ENCODE measurements at places on chromosomes 6 and 20.

GRCh38 chr6:52788478-52788877 lies 15.1 kb downstream of the GSTA1 start:
- no peak for DNase-seq

DNA sequence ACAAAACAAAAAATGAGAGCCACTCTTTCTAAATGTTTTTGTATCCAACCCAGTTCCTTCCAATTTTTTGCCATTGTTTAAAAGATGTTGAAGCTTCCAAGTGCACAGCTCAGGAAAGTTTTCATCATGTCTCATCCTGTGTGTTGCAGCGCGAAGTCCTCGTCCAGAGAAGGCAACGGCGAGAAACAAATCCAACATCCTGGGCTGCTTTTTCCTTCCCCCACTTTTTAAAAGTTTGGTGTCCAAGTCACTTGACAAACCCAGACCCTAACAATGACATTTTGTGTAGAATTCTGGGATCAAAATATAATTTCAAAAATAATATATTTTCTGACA lies 92.3 kb downstream of the ANKRD60 start:
- DNase-seq, result no peak

- no peak for DNase-seq
These were observed 145.8 kb downstream of the LCA5 start for GRCh38 chr6:79391480-79391879.

- DNase-seq, result no peak
These were observed 291.2 kb upstream of the HS3ST5 start for GRCh38 chr6:114634016-114634415.

- DNase-seq, result no peak
These were observed 40.8 kb upstream of the GFOD1 start for GRCh38 chr6:13528232-13528631.

- DNase-seq, result no peak
These were observed 749 bp downstream of the FRK start for GRCh38 chr6:116059713-116060571.

GRCh38 chr6:38755207-38755606 lies 40.1 kb downstream of the DNAH8 start:
- no peak for DNase-seq

DNA sequence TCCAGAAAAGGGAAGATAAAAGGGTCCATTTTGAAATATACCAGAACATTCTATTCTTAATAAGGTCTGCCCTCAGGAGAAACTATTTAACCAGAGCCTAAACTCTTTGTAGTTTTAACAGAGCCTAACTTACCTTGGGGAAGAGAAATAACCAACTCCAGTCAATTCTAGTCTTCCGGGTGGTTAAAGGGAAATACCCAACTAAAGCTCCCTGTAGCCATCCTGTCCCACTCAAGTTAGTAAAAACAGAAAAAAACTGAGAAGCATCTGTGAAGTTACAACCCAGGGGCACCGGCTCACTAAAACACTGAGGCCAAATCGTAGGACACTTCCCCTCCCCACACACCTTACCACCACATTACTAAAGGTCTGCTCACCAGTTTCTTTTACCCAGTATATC lies 23.7 kb downstream of the CEP85L start:
- DNase-seq, result no peak

GRCh38 chr20:8305449-8305978 lies 173.4 kb downstream of the PLCB1 start:
- DNase-seq, result peak; percentile 19

- no peak for DNase-seq
These were observed 2.4 kb upstream of the CCR6 start for GRCh38 chr6:167120583-167120903.

- DNase-seq, result no peak
These were observed 124.9 kb upstream of the NRN1 start for GRCh38 chr6:6131492-6132109.

- no peak for DNase-seq
These were observed 64.5 kb upstream of the HIVEP1 start for GRCh38 chr6:11947575-11947974.

GRCh38 chr6:17299750-17300149 lies 18.6 kb downstream of the RBM24 start:
- DNase-seq, result no peak

DNA sequence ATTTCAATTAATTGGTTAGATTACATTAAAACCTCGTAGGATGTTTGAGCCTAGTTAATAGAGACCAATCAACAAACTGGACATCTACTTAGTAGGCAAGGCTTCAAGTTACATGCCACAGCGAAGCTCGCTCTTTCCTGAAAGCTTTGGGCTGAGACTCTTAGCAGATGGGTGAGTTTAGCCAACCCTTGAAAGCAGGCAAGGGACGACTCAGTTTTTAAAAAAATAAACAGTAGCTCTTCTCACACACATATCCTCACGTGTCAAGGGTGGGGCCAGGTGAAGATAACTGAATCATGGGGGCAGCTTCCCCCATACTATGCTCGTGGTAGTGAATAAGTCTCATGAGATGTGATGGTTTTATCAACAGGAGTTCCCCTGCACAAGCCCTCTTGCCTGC lies 775 bp downstream of the MTFR2 start:
- DNase-seq, result no peak

DNA sequence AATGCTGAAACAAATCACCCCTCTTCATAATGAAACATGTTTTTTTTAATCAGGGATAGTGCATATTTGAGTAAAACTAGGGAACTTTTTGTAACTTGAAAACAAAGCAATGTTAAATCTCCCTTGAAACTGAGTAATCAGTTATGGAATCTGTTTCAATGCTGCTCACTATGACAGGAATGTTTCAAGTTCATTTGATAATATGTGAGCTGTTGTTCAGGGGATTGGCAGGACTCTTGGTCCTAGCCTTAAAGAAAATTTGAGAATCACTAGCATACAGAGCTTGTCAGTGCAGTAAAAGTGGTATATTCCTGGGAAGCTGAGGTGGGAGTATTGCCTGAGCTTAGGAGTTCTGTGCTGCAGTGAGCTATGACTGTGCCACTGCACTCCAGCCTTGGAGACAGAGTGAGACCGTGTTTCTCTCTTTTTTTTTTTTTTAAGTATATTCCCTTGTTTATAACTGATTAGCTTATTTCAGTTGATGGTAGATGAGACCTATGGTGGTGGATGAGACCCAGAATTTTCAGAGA lies 21.6 kb upstream of the CALHM6 start:
- DNase-seq, result no peak

DNA sequence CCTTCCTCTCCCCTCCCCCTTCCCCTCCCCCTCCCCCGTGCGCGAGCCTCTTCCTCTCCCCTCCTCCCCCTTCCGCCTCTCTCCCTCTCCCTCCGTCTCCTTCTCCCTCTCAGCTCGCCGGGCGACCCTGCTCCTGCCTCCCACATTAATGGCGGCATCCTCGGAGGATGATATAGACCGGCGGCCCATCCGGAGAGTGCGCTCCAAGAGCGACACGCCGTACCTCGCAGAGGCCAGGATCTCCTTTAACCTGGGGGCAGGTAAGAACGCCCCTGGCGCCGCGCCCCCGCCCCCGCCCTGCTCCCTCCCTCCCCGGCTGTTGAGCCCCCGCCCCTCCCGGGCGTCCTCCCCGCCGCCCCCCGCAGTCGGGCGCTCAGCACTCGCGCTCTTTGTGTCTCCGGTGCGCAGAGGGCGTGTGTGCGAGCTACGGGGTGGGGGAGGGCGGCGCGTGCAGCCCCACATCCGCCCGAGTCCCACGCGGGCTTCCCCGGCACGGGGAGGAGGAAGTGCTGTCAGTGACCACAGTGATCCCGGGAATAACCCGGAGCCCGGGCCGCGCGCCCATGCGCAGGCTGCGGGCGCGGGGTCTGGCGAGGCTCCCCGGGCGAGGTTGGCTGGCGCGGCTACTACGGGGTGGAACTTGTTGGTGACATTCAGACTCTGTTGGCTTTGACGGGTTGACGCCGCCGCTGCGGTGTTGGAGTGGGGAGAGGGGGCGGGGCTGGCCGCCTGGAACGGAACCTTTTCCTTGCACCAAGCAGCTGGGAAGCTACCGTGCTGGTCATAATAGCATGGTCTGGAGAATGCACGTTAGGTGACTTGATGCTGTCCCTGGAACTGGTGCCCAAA lies 33.2 kb downstream of the PHACTR1 start:
- peak; percentile 4 for DNase-seq

DNA sequence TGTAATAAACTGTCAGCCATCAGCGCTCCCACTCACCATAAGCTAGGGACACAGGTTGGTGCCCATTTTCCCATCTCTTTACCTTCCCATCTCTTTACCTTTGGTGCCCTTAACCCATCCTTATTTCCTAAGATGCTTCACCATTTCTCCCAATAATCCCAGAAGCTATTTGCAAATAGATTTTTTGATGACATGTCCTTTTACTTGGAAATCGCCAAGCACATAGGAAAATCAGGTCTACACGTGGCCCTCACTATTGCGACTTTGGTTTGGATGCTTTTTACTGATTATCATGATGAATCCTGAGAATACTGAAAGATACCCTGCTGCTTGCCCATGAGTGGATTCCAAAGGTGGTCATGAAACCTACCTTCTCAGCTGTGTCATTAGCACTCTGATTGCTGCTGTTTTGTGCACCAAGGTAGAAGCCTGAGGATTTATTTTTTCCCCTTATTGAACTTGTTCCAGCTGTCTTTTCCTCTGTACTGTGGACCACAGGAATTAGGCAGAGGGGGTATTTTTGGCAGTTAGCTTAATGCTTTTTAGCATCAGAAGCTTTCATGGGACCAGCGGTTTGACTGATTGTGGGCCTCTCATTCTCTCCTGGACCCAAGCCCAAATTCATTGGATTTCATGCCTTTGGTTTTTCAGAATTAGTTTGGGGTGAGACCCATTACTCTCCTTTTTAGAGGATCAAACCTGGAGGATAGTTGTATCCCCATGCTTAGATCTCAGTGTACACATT lies 229.6 kb upstream of the RIN2 start:
- no peak for DNase-seq

GRCh38 chr6:146410851-146411595 lies 132.6 kb upstream of the RAB32 start:
- DNase-seq, result no peak

DNA sequence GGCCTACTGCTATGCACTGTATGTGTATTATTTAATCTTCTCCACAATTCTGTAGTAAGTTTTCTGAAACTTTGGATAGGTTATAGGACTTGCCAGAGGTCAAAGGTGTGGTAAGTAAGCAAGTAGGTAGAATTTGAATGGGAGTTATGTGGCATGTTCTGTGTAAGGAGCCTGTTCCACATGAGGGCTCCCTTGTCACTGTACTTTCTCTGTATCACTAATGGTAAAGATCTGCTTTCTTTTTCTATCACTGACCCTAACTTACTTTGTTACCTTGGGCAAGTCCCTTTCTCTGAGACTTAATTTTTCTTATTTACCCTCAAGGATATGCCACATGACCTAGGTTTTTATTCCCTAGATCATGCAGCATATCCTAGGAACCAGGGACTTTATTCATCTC lies 50.3 kb downstream of the EIF2S2 start:
- DNase-seq, result no peak

DNA sequence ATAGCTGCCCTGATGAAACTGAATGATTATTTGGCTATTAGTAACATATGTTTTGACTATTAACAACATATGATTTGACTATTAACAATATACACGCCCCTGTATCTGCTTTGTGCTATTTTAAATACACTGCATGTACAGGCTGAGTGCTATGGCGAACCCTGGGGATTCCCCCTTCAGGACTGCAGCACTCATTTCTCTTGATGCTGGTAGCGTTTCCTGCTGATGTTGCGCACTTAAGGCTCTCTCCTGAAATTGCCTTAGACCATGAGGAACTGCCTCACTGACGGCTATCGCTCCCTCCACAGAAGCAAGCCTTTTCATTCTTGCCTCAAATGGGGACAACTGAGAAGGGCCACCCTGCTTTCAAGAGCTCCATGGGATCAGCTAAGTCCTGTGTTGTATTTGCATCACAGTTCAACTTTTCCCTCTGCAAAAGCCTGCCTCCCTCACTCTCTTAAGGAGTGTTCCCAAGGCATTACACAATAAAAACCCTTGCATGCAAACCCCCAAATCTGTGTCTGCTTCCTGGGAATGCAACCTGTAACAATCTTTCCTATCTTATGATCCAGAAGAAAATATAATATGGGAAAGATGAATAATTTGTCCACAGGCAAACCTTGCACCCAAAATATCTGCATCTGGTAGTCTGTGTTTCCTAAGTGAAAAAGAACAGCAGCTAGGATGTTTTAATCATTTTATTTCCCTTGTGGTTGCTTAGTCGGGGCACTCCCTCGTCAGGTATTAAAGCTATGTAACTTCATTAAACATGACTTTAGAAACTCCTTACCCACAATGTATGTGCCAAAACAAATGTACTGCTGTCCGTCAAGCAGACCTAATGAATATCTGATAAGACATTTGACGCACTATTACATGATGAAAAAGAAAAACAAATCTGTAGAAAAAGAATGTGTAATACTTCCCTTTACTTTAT lies 456.4 kb downstream of the COL12A1 start:
- no peak for DNase-seq

DNA sequence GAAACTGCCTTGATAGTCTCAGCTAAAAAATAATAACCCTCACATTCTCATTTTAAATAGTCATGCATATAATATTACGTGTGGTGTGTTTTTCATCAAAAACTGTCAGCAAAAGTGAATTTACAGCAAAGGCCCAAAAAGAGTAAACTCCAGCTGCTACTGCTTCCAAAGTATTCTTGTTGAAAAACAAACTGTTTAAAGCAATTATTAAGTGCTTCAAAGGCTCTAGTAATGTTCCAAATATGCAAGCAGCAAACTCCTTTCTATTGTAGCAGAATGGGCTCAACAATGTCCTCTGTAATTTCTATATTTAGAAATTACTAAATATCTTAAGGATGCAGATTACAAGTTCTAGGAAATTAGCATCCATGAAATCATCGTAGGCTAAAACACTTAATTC lies 280.0 kb upstream of the TBX18 start:
- DNase-seq, result no peak

GRCh38 chr20:23603321-23603720 lies 2.4 kb downstream of the CST9 start:
- no peak for DNase-seq

- no peak for DNase-seq
These were observed 22.7 kb upstream of the ZNF184 start for GRCh38 chr6:27495386-27496135.
